ENCODE measurements at places on chromosomes 7 and 10.
A peak's percentile ranks its signal among the peaks of the same experiment; 100 is the strongest.

DNA sequence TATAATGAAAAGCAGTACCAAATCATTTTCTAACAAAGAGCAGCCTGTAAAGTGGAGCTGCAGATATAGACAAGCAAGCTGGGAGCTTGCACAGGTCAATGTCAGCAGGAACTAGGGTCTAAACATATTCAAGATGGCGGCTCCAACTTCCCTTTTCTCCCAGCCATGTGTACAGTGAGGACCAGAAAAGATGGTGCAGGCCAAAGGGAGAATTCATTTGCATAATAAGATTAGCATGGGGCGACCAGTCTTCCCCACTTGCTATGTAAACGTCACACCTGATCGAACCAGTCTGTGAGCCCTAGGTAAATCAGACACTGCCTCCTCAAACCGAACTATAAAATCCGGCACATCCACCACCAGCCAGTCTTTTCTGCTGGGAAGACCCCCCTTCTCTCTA is 4.4 kb upstream of the RAPGEF5 start:
- no peak for DNase-seq

- DNase-seq, result no peak
Observed at GRCh38 chr7:86012971-86013370, 630.7 kb upstream of the GRM3 start.

- DNase-seq, result peak; percentile 5
Observed at GRCh38 chr7:93442478-93443224, 131.9 kb downstream of the CALCR start.

DNA sequence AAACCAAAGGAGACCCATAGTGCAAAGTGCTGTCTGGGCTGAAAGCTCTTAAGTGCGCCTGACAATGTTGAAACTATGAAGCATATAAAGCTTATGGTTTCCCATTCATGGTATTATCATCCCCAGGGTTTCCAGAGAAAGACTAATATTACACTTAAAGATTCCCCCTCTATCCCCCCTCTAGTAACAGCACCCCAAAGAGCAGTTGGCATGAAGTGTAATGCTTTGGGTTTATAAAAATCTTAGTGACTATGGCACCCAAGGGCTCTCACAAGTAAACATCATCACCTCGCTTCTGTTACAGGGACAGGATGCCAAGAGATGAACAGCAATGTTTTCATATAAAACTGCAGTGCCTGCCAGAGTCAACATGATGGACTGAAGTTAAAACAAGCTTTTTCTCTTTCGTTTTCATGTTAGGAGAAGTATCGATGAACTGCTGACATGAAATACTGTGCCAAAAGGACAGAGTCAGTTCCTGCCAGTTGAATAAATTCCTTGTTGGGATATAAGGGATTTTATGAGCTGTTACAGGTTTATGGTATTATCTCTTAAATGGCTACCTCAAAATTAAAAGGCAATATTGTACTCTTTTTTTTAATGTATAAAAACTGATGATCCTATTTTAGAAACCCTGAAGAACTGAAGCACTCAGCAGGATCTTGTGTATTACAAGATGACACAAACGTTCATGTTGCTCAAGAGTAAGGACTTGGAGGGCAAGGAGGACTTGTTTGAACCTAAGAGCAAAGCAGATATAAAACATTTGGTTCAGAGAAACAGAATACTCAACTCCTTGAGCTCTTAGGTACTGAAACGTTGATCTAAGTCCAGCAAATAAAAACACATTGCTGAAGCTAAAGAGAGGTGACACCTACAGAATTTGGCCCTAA is 203.7 kb upstream of the IMMP2L start:
- no peak for DNase-seq

DNA sequence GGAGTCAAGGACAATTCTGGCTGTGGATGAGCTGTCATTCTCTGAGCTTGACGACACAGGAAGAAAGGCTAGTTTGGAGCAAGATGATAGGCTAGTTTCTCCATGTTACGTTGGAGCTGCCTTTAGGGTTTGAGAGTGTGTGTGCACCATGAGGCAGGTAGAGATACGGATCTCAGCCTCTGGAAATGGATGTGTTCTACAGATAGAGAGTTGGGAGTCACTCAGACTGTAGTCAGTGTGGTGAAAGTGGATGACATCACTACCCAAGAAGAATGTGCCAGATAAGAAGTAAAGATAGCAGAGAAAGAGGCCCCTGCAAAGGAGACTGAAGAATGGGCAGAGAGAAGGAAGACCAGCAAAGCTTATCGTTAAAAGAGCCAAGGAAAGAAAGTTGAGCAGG is 42.4 kb downstream of the PNLIPRP3 start:
- no peak for DNase-seq

GRCh38 chr7:156080596-156080995 is 268.3 kb upstream of the SHH start:
- no peak for DNase-seq

DNA sequence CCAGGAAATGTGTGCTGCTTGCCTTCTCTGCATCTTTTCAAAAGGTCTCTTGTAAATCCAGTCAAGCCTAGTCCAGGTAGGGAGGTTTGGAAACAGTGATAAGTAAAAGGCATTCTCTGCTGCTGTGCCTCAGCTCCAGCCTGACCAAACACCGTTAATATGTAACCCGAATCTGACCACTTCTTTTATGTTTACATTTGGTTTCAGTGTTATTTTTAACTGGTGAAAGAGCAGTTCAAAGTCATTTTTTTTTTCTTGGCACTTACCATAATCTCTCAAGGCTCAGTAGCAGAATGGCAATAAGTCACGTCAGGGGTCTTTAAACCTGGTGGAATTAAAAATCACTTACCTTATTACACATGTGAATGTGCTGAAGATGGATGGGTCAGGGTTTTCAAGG is 216.8 kb downstream of the PTEN start:
- DNase-seq, result no peak
